GM23338 (cell line): ENCODE measurements at places on chromosomes 7 and 10.

GRCh38 chr10:90966146-90966545 lies 45.3 kb upstream of the ANKRD1 start:
- no peak for DNase-seq

GRCh38 chr10:127153181-127153580 lies 43.2 kb downstream of the INSYN2A start:
- no peak for DNase-seq

DNA sequence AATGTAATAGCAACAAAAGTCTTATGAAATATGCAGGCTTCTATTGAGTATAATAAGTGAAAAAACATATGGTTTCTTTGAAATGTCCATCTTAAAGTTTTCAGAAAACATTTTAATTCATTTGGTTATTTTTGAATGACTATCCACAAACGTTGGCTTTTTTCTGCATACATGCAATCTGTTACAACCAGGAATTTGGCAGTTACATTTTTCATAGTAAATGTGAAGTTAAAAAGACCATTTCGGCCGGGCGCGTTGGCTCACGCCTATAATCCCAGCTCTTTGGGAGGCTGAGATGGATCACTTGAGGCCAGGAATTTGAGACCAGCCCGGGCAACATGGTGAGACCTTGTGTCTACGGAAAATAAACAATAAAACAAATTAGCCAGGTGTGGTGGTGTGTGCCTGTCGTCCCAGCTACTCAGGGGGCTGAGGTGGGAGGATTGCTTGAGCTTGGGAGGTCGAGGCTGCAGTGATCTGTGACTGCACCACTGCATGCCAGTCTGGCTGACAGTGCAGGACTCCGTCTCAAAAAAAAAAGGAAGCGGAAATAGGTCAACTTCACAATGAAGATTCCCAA lies 73.9 kb upstream of the NMT2 start:
- DNase-seq = no peak

- no peak for DNase-seq
Measured at GRCh38 chr10:88297103-88297502, 286.0 kb downstream of the RNLS start.

- DNase-seq = no peak
Measured at GRCh38 chr7:103462358-103462757, 16.4 kb upstream of the SLC26A5 start.

- DNase-seq = peak; percentile 94
Measured at GRCh38 chr10:69318106-69318866, 40.0 kb downstream of the HK1 start.

- peak; percentile 10 for DNase-seq
Measured at GRCh38 chr7:20744954-20745446, 41.7 kb downstream of the SP8 start.

- DNase-seq = peak; percentile 36
Measured at GRCh38 chr7:44748948-44749731, 493 bp downstream of the ZMIZ2 start.

GRCh38 chr7:122407195-122407594 lies 102.6 kb upstream of the FEZF1 start:
- no peak for DNase-seq

DNA sequence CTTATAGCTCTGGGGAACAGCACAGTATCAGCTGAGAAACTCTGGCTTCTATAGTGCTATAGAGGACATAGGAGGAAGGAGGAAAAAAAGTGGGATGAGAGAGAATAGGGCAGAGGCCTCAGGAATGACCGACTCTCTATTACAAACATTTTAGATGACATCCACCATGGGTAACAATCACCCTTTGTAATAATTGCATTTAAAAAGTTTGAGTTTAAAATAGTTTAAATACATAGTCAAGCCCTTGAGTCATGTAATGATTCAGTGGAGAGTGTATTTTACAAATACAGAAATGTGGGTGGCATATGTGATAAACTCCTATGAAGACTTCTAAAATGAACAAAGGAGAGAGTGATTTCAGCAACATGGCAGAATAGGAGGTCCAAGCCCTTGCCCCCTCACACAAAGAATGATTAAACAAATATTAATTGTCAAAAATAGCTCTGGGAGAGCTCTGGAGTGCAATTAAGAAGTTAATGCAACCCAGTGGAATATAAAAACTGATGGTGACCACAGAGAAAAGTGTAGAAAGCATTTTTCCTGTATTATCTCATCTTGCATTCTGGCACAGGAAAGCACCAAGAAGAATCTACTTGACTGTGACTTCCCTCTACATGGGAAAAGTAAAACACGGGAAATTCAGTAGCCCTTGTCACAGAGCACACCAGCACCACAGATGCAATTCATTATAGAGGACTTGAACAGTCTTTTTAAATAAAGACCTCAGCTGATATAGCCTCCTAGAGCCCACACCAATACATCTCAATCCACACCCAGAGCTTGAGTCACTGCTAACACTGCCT lies 569.0 kb upstream of the SORCS1 start:
- DNase-seq = no peak

- DNase-seq = no peak
Measured at GRCh38 chr7:46210467-46210866, 289.4 kb upstream of the IGFBP3 start.

DNA sequence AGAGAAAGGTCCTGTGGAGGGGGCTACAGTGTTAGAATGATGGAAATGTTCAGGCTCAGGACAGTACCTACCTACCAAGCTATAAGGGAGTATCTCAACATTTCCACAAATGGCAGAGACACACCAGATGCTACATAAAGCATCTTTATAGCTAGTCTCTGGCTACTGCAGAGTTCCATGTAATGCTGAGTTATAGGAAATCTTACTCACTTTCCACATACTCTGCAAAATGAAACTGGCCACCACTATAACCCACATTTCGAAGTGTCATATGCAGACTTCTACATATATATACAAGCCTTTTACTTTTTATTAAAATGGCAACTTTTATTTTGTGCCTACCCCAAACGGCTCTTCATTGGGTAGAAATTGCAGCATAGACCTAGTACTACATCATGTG lies 85.5 kb downstream of the FAS start:
- no peak for DNase-seq

DNA sequence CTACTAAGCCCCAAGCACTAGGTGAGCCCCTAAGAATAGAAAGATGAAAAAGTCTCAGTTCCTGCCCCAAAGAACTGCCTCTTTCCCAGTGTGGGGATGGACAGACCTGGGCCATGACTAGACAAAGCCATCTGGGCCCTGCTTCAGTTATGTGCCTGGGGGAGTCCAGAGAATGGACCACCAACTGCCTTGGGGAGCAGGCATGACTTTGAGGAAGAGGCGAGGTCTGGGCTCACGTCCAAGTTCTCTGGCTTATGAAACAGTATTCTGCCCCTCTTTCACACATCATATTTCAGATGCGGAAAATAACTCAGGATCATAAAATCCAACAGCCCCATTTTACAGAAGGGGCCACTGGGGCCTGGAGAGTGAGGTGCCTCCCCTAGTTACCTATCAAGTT lies 80.3 kb downstream of the PLXNA4 start:
- DNase-seq = no peak

DNA sequence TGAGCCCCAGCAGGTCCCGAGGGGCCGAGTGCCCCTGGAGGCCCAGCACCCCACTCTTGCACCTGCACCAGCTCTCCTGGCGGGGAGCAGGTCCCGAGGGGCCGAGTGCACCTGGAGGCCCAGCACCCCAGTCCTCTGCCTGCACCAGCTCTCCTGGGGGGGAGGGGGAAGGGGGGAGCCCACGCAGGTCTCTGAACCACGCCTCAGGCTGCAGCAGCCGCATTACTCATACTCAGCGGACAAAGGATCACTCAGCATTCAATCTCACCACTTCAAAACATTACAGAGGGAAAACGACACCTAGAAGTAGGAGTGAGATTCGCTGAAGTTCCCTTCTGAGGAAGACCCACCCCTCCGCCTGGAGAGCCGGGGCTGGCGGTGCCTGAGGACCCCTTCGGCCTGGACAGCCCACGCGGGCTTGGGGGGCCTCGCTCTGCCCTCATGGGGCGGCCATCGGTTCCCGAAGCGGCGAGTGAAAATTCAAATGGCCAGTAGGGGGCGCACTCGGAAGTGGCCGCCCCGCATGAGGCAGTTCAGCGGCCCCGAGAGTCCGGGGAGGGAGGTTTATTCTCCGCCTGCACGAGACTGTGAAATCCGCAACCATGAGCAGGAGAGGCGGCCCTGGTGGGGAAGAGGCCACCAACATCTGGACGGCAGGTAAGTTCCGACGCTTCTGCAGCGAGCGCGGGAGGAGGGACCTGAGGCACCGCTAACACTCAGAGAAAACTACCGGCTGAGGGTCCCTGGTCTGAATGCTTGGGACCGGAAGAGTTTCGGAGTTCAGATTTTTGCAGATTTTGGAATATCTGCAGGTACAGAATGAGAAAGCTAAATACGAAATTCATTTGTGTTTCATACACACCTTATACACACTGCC lies 1.1 kb upstream of the GPER1 start:
- DNase-seq = peak; percentile 90

GRCh38 chr7:13155188-13155587 lies 467.8 kb downstream of the ARL4A start:
- no peak for DNase-seq
